ENCODE measurements at places on chromosomes 11 and 22. TPM values are rescaled to one million over a fixed set of nuclear protein-coding genes. Genes with fewer than 3 reads are reported as not detected.

- no peaks in the 10 kb centered on the region for H3K36me3 ChIP-seq
- no peaks in the 10 kb centered on the region for H3K27me3 ChIP-seq
- no peak overlapping the region for H3K27ac ChIP-seq
- no peaks in the 10 kb centered on the region for H3K4me1 ChIP-seq
- no peak for DNase-seq
These were observed 125.8 kb downstream of the DDX10 start for GRCh38 chr11:108790501-108791299.

DNA sequence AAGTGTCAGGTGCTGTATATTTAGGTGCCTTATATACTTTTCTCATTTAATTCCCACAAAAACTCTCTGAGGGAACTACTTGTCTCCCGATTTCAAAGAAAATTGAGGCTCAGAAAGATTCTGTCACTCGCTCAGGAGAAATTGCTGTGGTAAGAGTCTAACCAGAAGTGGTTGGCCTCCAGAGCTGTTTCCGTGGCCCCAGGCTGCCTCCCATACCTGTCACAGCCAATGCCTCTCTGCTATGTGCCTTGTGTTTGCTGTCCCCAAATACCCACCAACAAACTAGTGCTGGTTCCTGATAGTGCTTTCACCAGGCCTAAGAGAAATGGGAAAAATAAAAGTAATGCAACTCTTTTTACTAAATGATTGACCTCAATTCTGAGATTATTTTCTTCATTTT lies 21.0 kb upstream of the TMEM86A start:
- no peak overlapping the region for H3K4me3 ChIP-seq
- DNase-seq: no peak
- H3K4me1 ChIP-seq: no peaks in the 10 kb centered on the region
- H3K27ac ChIP-seq: no peak overlapping the region

DNA sequence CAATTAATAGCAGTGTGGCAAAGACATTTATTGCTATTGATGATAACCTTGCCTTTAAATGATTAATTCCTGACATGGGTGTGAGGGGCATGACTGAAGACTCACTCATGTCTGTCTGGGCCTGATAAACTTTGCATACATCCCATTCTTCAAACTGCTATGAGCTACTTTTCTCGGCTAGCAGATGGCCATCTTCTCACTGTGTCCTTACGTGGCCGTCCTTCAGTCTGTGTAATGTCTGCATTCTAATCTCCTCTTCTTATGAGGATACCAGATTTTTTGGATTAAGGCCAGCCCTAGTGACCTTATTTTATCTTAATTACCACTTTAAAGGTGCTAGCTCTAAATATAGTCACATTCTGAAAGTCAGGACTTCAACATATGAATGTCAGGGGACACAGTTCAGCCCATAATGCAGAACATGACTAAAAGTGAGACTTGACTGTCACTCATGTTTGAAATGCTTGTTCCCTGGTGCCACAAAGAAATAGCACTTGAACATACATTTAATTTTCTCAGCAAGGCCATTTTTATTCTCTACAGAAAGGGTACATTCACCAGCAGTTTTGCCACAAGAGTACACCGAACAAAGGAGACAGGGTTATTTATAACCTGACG lies 32.3 kb downstream of the OR10A6 start:
- H3K27me3 ChIP-seq: no peaks in the 10 kb centered on the region
- no peak overlapping the region for H3K4me3 ChIP-seq
- no peaks in the 10 kb centered on the region for H3K36me3 ChIP-seq
- H3K27ac ChIP-seq: no peak overlapping the region
- no peaks in the 10 kb centered on the region for H3K4me1 ChIP-seq
- no peak for DNase-seq

GRCh38 chr11:125947419-125948277 lies 1.8 kb downstream of the VSIG10L2 start:
- H3K4me1 ChIP-seq: peaks cover 3% of the 10 kb centered on the region
- peak; percentile 10 for DNase-seq
- H3K27me3 ChIP-seq: no peaks in the 10 kb centered on the region

DNA sequence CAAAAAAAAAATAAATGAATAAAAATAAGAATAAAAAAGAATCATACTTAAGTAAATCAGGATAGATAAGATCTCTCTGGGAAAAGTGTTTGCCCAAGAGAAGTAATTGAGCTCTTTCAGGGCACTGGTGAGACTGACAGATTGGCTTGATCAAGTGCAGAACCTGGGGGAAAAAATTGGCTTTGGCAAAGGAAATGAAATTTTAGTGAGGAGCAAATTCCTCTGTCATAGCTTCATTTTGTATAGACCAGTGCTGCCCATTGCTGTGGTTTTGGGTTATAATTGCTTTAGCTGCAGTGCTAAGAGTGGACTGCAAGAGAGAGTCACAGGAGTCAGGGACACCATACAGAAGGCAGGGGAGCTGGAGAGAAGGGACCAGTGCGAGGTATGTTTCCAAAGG lies 35.7 kb downstream of the SFI1 start:
- H3K27ac ChIP-seq: peak overlapping the region; percentile 50
- DNase-seq: no peak
- H3K27me3 ChIP-seq: no peaks in the 10 kb centered on the region

DNA sequence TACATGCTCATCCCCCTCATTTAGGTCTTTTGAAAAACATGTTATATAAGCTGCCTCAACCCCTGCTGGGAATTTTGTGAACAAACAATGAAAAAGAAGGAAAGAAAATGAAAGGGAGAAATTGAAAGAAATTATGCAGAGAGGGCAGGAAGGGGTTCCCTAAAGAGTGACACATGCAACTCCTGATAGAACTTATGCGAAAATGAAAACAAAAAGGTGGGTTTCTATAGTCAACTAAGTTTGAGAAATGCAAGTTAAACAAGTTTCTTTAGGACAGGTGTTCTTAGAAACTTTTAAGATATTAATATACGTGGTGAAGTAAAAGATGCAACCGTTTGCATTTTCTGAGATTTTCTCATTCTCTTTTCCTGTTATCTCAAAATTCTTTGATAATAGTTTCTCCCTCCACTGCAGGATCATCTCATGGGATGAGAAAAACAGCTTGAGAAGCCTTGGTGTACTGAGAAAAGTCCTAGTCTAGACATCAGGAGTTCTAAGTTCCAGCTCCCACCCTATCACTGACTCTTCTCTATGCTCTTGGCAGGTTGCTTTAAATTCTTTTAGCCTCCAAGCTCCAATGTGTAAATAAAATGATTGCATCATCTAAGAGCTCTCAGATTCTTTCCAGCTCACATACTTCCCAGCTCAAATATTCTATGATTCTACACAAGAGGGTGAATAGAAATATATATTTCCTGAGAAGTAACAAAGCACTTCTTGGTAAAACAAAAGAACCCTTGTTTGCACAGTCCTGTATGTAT lies 109.2 kb downstream of the FAM76B start:
- H3K4me1 ChIP-seq: no peaks in the 10 kb centered on the region
- H3K27ac ChIP-seq: no peak overlapping the region
- no peak overlapping the region for H3K4me3 ChIP-seq
- no peaks in the 10 kb centered on the region for H3K27me3 ChIP-seq
- no peak for DNase-seq
- no peaks in the 10 kb centered on the region for H3K36me3 ChIP-seq

DNA sequence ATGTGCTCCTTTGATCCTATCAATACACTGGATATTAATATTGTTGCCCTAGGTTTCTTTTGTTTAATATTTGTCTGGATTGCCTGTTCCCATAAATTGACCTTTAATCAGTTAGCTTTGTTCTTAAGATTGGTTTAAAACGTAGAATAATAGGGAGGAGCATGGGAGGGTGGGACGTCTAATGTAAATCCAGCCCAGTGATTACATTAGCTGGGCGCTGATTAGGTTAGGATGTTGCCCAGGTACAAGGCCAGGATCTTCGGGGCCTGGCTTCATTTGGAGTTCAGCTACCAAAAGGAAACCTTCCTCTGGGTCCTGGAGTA lies at the start of gene SRSF8:
SRSF8 (plus strand) TSS at position 204 of the 323 bp plus-strand sequence. CDS start 308 bp downstream, outside the sequence.
- no peaks in the 10 kb centered on the region for H3K4me1 ChIP-seq
- H3K4me3 ChIP-seq: peak within 1 kb of the TSS; percentile 78
- no peaks in the 10 kb centered on the region for H3K36me3 ChIP-seq

The TENM4 gene
- total RNA-seq: 3.1 TPM

The MISFA gene
- not detected for total RNA-seq

The RIBC2 gene
- 0.14 TPM for total RNA-seq

The SCGB2A2 gene
- not detected for total RNA-seq

The MYOD1 gene
- total RNA-seq: not detected

The DEFB131B gene
- total RNA-seq: not detected

All from adrenal gland (tissue), 19 donors.